ENCODE measurements at places on chromosomes 5 and 9. TPM values are rescaled to one million over a fixed set of nuclear protein-coding genes. Genes with fewer than 3 reads are reported as not detected.

DNA sequence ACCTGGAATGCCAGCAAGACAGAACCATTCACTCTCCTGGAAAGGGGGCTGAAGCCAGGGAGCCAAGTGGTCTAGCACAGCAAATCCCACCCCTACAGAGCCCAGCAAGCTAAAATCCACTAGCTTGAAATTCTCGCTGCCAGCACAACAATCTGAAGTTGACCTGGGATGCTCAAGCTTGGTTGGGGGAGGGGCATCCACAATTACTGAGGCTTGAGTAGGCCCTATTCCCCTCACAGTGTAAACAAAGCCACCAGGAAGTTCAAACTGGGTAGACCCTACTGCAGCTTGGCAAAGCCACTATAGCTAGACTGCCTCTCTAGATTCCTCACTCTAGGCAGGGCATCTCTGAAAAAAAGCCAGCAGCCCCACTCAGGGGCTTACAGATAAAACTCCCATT, 17.3 kb downstream of the RIGI start:
- peak; percentile 8 for DNase-seq
- H3K36me3 ChIP-seq: no peaks in the 10 kb centered on the region
- no peak overlapping the region for H3K4me3 ChIP-seq
- H3K27me3 ChIP-seq: no peaks in the 10 kb centered on the region
- H3K4me1 ChIP-seq: no peaks in the 10 kb centered on the region

GRCh38 chr5:131593921-131594320, 41.1 kb downstream of the RAPGEF6 start:
- no peaks in the 10 kb centered on the region for H3K27me3 ChIP-seq
- H3K36me3 ChIP-seq: peaks cover 5% of the 10 kb centered on the region
- peaks cover 3% of the 10 kb centered on the region for H3K4me1 ChIP-seq
- H3K4me3 ChIP-seq: no peak overlapping the region

DNA sequence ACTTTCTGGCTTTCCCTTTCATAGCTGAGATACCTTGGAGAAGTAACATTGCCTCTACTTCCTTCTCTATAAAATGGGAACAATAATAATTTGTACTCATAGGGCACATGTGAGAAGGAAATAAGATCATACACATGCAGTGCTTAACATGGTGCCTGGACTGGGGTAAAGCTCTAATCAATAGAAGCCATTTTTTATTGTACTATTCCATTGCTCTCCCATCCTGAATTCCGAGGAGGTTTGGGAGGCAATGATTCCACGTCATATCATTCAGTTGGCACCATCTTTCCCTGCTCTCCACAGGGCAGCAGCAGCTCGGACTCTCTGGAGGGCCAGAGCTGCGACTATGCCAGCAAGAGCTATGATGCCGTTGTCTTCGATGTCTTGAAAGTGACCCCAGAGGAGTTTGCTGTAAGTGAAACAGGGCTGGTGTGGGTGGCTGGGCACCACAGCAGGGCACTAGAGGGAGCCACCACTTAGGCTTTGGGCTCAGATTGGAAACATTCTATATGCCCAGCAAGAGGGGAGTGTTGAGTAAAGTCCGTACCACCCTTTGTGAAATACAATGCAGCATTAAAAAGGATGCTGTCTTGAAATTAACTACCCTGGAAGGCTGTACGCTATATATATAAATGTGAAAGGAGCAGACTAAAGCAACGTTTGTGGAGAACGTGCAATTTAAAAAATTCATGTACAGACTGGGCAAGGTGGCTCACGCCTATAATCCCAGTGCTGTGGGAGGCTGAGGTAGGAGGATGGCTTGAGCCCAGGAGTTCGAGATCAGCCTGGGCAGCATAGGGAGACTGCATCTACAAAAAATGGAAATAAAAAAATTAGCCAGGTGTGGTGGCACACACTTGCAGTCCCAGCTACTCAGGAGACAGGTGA, 51.2 kb downstream of the RALGPS1 start:
- no peaks in the 10 kb centered on the region for H3K27me3 ChIP-seq
- H3K4me1 ChIP-seq: peaks cover 15% of the 10 kb centered on the region
- peak; percentile 58 for DNase-seq
- no peak overlapping the region for H3K27ac ChIP-seq

GRCh38 chr5:61449804-61450492, 117.9 kb downstream of the ZSWIM6 start:
- H3K4me3 ChIP-seq: no peak overlapping the region
- H3K27me3 ChIP-seq: no peaks in the 10 kb centered on the region
- H3K4me1 ChIP-seq: peaks cover 6% of the 10 kb centered on the region
- peaks cover 2% of the 10 kb centered on the region for H3K36me3 ChIP-seq

- H3K4me1 ChIP-seq: no peaks in the 10 kb centered on the region
- peak; percentile 7 for DNase-seq
- H3K36me3 ChIP-seq: no peaks in the 10 kb centered on the region
- H3K4me3 ChIP-seq: no peak overlapping the region
Measured at GRCh38 chr5:167412556-167412955, 878.9 kb upstream of the WWC1 start.

DNA sequence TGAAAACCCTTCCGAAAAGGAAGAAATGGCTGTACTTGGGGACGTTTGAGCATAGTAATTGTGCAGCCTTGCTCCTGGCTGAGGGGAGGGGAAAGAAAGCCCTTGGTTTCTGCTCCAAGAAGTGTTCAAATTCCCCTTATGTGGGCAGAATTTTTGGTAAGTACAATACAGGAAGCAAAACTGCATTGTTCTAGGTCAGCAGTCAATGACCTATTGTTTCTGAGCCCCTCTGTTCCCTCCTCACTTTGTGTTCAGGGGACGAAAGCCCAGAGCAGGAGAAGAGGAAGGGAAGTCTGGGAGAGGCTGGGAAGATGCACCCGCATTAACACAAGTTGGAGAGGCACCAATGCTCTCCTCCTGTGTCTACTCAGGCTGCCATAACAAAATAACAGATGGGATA, 11.9 kb downstream of the BASP1 start:
- H3K27ac ChIP-seq: no peak overlapping the region
- peaks cover 3% of the 10 kb centered on the region for H3K36me3 ChIP-seq
- no peak for DNase-seq
- H3K27me3 ChIP-seq: no peaks in the 10 kb centered on the region
- H3K4me1 ChIP-seq: peaks cover 8% of the 10 kb centered on the region

DNA sequence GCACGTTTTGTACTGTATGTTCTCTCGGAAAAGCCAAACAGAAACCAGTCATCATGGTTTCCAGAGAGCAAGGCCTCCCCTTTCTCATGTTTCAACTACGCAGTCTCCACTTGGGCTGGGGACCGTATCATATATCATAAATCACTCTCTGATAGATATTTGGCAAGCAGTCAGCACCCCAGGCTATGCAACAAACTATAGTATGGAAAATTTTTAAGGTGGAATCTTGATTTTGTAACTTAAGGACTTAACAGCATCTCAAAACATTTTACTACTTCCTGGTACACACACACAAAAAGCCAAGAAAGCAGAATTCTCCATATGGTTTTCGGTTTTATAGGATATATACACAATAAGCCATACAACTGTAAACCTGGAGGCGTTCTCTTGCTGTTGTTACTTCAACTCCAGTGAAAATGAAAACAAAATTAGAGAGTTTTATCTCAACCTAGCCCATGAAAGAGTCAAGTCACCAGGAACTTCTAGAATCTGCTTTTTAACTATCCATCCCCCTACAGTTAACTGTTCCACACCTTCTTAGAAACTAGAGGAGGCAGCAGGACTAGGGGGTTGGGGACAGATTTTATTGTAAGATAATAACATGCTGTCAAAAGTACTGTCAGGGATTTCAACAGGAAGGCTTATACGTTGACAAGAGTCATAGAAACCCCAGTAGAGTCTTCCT, 283.4 kb downstream of the NFIB start:
- DNase-seq: peak; percentile 97
- H3K4me1 ChIP-seq: peaks cover 21% of the 10 kb centered on the region
- no peaks in the 10 kb centered on the region for H3K36me3 ChIP-seq

- H3K27ac ChIP-seq: no peak overlapping the region
- no peak overlapping the region for H3K4me3 ChIP-seq
- H3K4me1 ChIP-seq: no peaks in the 10 kb centered on the region
- H3K27me3 ChIP-seq: no peaks in the 10 kb centered on the region
- DNase-seq: no peak
Measured at GRCh38 chr5:74244406-74244805, 396.1 kb downstream of the ENC1 start.

DNA sequence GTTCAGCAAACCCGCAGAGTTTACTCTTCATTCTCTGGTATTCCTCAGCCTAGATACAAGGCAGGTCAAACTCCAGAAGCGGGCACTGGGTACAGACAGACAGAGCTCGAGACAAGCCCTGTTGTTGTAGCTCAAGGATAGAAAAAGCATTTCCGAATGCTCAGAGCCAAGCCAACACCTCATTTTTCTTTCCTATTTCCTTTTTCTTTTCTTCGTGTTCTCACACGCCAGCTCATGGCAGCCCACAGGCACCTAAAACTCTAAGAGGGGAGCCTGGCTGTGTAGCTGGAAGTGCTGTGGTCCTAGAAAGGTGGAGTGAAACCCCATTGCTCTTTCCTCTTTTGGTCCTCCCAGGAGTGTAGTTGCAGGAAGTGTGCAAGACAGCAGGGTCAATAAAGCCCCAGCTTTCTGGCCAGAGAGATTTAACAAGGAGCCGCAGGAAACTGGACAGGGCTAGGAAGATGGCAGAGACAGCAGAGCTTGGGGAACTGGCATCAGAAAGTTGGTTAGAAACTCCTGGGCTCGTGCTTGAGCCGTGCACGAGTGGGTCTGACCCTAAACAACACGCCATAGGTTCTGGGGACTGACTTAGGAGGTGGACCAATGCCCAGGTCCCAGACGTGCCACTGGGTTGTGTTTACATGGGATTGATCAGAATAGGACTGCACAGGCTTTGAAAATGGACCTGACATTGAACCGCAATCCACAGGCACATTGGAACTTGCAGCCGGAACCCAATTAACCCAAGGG, 41.6 kb downstream of the ADAMTS2 start:
- peak; percentile 17 for DNase-seq
- H3K27ac ChIP-seq: no peak overlapping the region
- no peaks in the 10 kb centered on the region for H3K27me3 ChIP-seq
- no peaks in the 10 kb centered on the region for H3K4me1 ChIP-seq
- no peak overlapping the region for H3K4me3 ChIP-seq

- H3K4me1 ChIP-seq: peaks cover 20% of the 10 kb centered on the region
- DNase-seq: peak; percentile 65
- H3K27ac ChIP-seq: peak overlapping the region; percentile 42
Measured at GRCh38 chr9:91419222-91420191, 4.1 kb downstream of the NFIL3 start.

NMUR2 gene
- total RNA-seq: 0.28 TPM

Measured in lung (tissue), 17 donors.